ENCODE measurements at places on chromosomes 5 and 9.

- no peak for DNase-seq
Measured at GRCh38 chr9:124197177-124198095, 60.3 kb upstream of the NEK6 start.

DNA sequence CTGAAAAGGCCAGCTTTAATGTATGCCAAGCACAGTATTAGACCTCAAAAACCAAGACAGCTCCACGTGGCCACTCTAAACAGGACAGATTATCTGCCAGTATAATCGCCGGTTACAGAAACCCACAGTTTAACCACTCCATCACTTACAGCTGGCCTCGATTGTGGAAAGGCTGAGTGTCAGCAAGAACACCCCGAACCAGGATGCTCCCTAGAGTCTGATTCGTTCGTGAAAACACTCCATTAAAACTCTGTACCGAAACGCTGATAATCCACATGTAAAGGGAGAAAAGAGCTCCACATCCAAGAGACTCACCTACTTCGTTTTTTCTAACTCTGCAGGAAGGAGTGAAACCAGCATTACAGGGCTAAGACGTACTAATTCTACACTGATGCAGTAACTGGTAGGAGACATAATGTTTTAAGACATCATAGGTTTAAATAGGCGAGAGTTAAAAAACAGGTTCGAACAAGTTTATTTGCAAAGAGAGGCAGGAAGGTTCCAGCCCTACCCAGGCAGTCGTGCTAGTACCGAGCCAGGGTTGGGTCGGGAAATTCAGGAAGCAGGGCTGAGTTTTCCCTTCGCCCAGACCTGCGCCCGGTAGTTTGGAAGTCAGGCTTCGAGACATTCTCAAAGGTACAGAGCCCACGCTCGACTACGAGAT lies 949 bp downstream of the SERINC5 start:
- no peak for DNase-seq

- no peak for DNase-seq
Measured at GRCh38 chr5:96940586-96940985, 4.7 kb downstream of the LNPEP start.

DNA sequence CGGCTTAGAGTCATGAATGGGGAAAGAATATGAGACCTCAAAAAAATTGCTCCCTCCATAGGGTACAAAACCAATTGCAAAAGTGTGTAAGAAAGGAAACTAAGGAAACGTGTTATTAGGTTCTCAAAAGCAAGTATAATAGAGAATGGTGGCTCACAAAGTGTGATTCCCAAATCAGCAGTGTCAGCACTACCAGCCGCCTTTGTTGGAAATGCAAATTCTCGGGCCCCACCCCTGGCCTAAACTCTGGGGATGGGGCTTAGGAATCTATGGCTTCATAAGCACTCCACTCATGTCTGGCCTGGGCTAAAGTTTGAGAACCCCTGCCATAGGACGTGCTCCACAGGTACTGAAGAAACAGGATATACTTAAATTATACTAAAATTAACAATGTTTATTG lies 1.6 kb upstream of the CCDC69 start:
- DNase-seq: no peak

- no peak for DNase-seq
Measured at GRCh38 chr5:115429345-115429940, 115.1 kb downstream of the FEM1C start.

- no peak for DNase-seq
Measured at GRCh38 chr5:111636736-111637135, 120.3 kb downstream of the NREP start.

DNA sequence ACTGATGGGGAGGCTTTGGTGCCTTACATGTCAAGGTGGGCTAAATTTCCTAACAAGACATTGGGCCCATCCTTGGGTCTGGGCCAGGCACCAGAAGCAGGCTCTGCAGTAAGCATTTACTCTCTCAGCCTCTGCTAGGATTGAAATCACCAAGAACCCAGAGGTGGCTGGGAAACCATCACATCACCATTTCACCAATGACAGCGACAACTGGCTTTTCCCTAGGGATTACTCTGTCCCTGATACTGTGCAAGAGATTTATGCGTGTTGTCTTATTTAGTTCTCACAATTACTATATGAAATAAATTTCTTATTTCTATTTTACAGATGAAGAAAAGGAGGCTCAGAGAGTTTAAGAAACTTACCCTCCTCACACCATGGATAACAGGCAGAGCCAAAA lies 342.2 kb downstream of the ARHGEF28 start:
- no peak for DNase-seq
